ENCODE measurements at places on chromosomes 5 and 9.

GRCh38 chr9:91166796-91167366, 194.8 kb downstream of the AUH start:
- no peak for DNase-seq

GRCh38 chr9:113526841-113527240, 63.3 kb downstream of the RGS3 start:
- no peak for DNase-seq

DNA sequence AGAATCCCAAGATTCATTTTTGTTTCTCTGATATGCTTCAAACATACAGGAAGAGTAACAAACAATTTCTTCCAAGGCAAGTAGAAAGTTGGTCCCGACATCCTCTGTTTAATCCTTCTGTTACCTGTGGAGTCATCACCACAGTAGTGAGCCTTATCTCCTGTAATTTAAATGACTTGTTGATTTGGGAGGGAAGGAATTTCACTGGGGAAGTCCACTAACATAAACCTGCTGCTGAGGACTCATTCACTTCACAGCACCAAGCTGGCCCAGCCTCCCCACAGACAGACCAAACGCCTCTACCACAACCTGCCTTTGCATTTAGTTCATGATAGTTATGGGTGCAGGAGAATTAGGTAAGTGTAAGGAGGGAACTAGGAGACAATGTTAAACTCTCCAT, 63.2 kb downstream of the PRKACG start:
- DNase-seq = no peak

- no peak for DNase-seq
Measured at GRCh38 chr9:77712533-77713130, 64.5 kb upstream of the GNA14 start.

DNA sequence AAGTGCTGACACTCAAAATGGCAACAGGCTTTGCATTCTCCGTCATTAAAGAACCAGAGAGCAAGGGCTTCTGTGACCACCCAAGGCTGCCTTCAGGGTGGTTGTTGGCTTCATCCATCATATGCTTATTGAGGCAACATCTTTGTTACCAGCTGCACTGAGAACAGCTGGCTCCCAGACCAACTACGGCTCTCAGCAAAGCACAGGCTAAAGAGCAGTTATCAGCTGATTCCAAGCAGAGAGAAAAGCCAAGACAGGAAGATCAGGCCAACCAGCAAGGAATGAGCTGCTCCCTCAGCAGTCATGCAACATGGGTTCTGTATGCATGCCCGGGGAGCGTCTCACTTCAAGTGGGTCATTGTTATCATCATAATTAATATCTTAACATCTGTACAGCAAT, 358.9 kb downstream of the ACTL7B start:
- no peak for DNase-seq

- no peak for DNase-seq
Measured at GRCh38 chr5:113226116-113226736, 208.6 kb downstream of the TSSK1B start.

DNA sequence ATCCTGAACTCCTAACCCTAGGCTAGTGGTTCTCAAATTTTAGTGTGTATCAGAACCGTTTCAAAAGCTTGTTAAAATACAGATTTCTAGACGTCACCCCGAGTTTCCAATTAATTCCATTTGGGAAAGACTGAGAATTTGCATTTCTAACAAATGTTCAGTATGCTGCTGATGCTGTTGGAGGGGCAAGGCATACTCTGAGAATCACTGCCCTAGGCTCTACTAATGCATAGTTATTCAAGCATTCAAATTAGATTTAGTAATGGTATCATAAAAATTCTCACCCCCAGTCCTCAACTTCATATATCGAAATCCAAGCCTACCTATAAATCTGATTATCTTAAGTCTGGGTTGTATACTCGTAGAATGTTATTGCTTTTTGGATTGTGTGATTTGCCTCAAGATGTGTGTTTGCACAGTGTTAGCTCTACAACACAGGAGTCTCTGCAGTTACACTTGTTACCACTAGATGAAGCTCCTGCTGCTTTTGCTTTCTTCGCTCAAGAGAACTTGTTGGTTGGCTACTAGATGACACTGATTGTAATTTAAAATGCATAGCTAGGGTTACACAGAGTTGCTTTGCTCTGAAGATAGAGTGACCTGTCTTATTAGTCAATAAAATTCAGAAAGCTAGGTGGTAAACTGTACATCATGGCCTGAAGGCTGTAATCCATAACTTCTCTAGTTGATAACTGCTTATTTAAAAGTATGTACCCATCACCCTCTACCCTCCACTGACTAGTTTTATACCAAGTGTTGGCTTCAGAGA, 7.5 kb upstream of the ERAP2 start:
- DNase-seq = no peak

- no peak for DNase-seq
Measured at GRCh38 chr5:74361406-74362358, 278.8 kb downstream of the ENC1 start.

DNA sequence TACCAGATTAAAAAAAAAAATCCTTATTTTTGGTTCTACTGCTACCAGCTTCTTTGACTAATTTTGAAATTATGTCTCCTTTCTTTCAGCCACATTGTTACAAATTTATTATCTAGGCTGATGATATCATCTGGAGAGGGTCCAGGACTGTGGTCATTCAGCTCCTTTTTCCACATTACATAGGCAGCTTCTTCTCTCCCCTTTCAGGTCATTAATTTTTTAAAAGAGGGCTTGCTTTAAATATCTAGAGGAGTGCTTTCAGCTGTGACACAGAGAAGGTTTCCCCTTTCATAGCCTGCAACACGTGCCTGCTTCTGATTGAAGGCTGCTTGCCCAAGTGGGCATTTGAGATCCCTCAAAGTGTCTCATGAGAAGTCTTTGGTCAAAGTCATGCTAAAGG, 155.7 kb upstream of the PAPPA start:
- DNase-seq = no peak

- no peak for DNase-seq
Measured at GRCh38 chr9:34334337-34334824, 5.0 kb downstream of the NUDT2 start.

DNA sequence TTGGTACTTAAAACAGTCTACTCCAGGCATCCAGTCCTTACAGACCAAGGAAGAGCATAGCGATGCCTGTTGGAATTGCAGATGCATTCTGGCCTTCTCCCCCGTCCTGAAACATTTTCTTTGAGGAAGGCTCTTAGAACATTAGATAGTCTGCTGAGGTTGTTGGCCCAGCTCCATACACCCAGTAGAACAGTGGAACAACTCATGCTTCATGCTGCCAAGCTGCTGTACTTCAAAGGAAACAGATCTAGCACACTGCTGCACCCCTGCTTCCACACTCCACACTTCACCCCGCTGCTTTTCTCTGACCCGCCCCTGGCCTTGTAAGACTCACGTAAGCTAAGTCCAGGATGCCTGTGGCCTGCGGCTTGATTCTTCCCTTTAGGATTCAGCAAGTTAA, 33.4 kb upstream of the NCS1 start:
- DNase-seq = no peak

DNA sequence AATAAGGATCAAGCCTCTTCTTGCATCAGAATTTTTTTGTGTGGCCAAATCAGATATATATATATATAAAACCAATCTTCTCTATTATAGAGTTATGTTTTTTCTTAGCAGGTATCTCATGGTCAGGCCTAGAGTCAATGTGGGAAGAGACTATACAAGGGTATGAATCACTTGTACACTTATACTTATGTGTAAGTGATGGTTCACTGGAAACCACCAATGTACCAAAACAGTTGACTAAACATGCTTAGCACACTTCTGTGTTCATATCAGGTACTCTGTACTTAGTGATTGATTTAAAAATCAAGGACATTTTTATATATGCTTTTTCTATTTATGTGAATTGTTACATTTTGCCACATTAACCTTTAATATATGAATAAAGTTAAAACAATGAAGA, 92.6 kb downstream of the CWC27 start:
- DNase-seq = no peak

GRCh38 chr5:142292249-142292648, 32.6 kb downstream of the SPRY4 start:
- no peak for DNase-seq

DNA sequence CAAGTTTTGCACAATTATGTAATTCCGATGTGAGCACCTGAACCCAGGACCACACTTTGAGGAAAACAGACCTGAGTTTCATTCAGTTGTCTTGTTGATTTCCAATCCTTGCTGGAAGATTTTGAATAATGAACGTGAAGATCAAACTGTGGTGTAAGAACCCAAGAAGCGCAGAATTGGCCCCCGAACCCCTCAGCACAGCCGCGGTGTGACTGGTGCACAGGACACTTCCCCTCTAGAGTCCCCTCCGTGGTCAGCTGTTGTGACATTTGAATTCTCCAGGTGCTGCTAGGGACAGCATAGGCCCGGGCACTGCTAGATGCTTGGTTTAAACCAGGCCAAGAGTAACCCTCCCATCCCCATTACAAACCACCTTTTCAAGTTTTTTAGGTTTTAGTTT, 1.7 kb downstream of the BRD3OS start:
- no peak for DNase-seq

DNA sequence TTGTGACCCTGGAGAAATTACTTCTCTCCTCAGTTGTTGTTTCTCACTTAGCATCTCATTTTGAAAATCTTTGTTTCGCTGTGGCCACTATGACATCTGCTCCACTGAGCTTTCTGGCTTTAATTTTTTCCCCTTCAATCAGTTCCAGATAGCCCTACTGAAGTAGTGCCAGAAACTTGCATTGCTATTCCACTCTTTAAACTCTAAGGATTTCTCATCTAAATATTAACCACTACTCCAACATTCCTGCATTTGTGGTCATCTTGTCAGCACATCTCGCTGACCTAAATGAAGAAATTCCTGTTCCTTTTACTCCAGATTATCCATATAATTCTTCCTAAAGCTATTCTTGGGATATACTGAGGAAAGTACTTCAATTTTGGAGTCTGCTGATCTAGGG, 15.3 kb upstream of the NOL6 start:
- no peak for DNase-seq

GRCh38 chr5:11524188-11524587, 380.1 kb downstream of the CTNND2 start:
- DNase-seq = no peak

DNA sequence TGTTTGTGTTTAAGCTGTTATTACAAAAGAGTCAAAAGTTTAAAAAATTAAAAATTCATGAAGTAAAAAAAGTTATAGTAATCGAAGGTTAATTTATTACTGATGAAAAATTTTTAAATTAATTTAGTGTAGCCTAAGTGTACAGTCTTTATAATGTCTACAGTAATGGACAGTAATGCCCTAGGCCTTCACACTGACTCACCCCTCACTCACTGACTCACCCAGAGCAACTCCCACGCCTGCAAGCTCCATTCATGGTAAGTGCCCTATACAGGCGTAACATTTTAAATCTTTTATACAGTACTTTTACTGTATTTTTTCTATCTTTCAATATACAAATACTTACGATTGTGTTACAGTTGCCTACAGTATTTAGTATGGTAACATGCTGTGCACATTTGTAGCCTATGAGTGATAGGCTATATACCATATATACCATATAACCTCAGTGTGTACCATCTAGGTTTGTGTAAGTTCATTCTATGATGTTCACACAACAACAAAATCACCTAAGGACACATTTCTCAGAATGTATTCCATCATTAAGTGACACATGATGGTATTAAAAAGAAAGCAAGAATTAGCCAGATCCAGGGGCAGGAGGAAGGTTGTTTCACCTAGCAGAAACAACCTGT, 40.1 kb downstream of the DCAF10 start:
- DNase-seq = no peak

GRCh38 chr9:68841276-68842052, 136.4 kb downstream of the PIP5K1B start:
- no peak for DNase-seq

DNA sequence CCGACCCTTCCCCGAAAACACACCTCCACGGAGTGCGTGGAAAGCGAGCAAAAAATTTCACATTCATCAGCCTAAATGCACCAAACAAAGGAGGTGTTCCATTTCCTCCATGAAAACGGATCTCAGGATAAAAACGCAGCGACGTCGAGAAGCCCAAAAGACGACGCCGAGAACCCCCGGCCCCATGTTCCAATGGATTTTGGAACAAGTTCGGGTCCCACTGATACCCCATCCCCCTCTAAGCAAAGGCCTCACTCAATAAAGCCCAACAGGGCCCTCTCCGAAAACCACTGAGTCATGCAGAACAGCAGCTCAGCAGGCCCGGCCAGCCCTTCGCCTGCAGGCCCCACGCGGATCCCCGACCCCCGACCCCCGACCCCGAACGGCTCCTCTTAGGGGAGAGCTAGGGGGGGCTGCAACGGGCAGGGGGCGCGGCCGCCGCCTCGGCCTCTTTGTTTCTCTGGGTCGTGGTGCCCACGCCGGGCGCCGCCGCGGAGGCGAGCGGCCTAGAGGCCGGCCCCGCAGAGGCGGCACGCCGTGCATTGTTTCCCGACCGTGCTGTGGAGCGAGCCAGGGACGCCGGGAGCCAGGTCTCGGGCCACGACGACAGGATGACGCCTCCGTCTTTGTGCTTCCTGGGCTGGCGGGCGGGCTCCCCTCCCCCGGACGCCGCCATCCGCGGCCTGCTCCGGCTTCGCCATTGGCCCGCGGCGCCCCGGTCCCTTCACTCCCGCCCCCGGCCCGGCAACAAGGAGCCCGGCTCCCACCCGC, 915 bp downstream of the ZFAND5 start:
- peak; percentile 50 for DNase-seq

DNA sequence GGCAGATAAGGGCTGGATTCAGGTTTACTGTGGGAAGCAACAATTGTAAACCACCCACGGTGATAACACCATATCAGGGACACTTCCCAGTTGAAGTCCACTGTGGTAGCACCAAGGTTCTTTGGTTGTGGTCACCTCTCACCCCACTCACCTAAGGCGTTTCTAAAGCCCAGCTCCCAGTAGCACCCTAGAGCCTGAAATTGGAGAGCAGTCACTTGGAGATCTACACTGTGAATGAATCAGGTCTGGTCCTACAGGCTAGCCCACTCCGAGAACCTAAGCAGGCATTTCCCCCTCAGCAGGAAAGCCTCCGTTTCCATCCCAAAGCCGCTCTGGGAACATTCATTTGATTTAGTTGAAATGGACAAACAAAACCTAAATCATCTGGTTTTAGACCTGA, 191.3 kb downstream of the TTC39B start:
- no peak for DNase-seq

Measured in stimulated activated CD8-positive, alpha-beta memory T cell treated with anti-CD3 and anti-CD28 coated beads, Interleukin-4, amount 100 ng/mL, for 24 hours (primary cell).